NCI-H2081 treated with DMSO at 0.1 percent for 48 hours (cell line): ENCODE measurements at places on chromosomes 1 and 21.

- peak; percentile 33 for DNase-seq
Measured at GRCh38 chr1:153478692-153479618, 18.5 kb upstream of the S100A7 start.

DNA sequence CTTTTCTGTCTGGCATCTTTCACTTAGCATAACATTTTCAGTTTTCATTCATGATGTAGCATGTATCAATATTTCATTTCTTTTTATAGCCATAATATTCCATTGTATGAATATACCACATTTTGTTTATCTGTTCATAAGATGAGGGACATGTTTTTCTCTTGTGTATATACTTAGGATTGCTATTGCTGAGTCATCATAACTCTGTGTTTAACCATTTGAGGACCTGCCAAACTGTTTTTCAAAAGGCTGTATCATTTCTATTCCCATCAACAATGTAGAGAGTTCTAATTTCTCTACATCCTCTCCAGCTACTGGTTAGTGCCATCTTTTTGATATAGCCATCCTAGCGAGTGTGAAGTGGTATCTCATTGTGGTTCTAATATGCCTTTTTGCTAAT is 26.2 kb downstream of the MPZL1 start:
- DNase-seq: no peak

- DNase-seq: no peak
Measured at GRCh38 chr1:34885405-34886247, 26.1 kb upstream of the SMIM12 start.

GRCh38 chr1:38908821-38909220 is 27.4 kb upstream of the GJA9 start:
- no peak for DNase-seq

- DNase-seq: no peak
Measured at GRCh38 chr1:9073143-9073542, 3.7 kb upstream of the SLC2A5 start.

- DNase-seq: no peak
Measured at GRCh38 chr1:39174390-39175081, 30.0 kb upstream of the MACF1 start.

DNA sequence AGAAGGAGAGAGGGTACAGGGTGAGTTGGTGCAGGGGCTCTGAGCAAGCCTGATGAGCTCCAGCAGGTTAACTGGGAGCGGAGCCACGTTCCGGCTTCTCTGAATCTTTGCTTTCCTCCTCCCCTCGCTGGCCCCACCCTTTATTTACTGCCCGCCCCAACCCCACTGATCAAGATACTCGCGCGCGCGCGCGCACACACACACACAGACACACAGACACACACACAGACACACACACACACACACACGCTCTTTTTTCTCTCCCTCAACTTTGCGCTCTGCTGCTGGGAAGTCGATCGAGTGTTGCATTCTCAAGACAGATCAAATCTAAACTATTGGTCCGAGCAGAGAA is at the start of gene GRIK1:
GRIK1 (minus strand) TSS at position 73 of the 352 bp plus-strand sequence.
- no peak for DNase-seq

DNA sequence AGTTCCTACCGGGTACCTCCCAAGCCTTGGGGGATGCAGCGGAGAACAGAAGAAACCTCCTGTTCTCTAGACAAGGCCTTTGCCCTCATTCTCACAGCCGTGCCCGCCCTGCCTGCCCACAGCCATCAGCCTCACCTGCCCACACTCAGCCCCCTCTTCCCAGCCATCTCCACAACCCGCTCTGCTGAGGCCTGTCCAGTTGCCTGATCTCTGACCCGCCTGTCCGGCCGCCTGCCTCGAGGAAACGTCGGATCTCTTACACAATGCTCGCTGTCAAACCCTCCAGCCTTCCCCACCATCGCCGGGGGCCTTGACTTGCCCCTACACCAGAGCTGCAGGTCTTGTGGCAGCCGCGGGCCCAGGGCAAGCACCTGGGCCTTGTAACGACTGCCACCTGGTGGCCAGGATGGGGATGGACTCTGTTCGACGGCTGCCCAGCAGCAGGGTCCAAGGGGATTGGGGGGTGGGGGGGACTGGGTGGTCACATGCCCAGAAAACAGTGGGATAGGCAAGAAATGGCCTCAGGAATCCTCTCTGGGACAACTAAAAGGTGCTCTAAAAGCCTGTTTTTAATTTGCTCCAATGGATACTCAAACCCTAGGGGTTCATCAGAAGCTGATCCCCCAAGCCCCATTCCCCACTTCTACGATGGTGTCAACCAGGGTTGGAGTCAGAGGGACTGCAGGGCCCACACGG is 31.0 kb downstream of the SLC45A1 start:
- no peak for DNase-seq

DNA sequence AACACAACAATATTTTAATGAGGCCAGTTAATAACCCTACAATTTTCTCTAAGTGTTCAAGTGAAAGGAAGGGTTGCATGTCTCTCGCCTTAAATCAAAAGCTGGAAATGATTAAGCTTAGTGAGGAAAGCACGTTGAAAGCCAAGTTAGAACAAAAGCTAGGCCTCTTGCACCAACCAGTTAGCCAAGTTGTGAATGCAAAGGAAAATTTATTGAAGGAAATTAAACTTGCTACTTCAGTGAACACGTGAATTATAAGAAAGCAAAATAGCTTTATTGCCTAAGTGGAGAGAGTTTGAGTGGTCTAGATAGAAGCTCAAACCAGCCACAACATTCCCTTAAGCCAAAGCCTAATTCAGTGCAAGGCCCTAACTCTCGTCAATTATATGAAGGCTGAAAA is 135.6 kb downstream of the DUSP10 start:
- DNase-seq: no peak

DNA sequence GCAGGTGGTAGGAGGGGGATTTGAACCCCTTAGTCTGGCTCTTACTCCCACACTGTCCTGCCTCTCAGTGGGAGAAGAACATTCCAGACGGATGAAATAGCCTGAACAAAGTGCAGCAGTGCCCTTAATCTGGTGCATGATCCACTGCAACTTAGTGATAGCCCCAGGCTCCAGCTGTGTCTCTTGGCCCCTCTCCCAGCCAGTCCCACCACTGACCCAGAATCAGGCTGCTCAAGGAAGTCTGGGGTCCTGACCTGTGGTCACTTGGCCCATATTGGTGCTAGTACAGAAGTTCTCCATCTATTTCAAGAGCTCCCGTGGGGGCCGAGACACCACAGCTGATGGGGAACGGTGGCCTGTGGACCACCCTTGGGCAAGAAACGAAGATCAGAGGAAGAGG is 255.0 kb downstream of the KAZN start:
- DNase-seq: no peak

DNA sequence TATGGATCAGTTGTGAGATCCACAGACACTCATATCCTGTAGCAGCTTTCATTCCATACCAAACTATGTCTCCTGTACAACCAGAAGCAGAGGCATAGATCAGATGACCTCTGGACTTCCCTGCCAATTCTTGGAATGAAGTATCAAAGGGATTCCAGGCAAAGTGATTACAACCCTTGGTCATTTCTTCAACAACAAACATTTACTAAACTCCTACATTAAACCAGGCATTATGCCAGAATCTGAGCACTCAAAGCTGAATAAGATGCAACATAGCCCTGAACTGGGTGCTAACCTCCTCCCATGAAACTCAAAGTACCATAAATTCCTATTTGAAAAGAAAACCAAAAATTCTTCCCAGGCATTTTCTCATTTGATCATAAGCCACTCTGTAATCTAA is 121.2 kb upstream of the SGIP1 start:
- DNase-seq: no peak

- DNase-seq: no peak
Measured at GRCh38 chr1:93710499-93711453, 29.1 kb upstream of the BCAR3 start.

DNA sequence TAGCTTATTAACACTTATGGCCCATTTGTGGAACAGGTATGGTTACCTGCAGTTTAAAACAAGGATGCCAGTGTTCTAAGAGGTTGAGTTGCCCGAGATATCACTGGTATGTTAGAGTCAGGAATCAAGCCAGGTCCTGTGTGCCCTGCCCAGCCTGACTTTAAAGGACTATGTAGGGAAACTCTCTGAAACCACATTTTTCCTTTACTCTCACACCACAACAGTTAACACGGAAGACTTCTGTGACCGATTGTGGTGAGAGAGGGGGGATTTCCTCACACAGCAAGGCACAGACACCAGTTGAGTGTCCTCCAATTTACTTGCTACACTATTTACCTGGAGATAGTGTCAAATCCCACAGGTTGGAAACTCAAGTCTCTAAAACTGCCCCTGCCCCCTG is 47.8 kb downstream of the UCK2 start:
- no peak for DNase-seq

- no peak for DNase-seq
Measured at GRCh38 chr1:177315261-177315660, 144.5 kb downstream of the BRINP2 start.

- DNase-seq: no peak
Measured at GRCh38 chr1:48792961-48793360, 16.3 kb upstream of the BEND5 start.

DNA sequence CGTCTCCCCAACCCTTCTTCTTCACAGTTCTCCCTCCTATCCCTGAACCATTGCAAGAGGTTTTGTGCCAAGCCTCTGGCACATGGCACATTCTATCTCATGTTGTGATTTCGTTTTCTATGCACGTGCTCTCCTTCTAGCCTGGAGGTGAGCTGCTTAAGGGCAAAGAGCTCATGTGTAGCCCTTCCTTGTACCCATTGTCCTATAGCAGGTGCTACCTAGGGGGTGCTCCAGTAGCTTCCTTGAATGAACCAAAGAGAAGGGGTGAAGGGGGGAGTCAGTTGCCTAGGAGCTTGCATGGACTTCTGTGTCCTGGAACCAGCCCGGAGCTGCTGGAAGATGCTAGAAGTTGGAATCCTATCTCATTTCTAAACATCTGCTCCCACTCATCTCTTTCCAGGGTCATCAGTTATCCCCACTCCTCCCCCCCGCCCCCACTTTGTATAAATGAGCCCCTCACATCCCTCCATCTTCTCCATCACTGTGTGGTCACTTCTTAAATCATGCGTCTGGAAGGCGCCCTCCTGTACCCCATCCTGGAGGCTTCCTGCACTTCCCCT is 535 bp upstream of the DISC1 start:
- no peak for DNase-seq

DNA sequence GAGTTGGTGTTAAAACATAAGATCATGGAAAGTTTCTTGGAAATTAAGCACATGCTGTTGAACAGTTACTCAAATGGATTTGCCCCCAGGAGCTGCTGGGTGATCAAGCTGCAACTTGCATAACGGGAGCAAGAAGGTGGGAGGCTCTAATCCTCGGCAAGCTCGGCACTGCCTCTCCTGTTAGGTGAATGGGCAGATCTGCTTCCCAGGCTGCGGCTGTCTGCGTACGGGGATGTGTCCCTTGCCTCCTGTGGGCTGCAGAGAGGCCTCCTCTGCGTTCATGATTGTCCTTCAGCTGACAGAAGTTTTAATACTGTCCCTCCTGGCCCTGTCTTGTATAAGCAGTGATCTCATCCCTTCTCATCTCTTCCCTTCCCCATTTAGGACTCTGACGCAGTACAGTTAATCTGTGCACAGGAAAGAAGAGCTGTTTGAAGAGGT is 36.7 kb downstream of the ATP1A1 start:
- DNase-seq: no peak

DNA sequence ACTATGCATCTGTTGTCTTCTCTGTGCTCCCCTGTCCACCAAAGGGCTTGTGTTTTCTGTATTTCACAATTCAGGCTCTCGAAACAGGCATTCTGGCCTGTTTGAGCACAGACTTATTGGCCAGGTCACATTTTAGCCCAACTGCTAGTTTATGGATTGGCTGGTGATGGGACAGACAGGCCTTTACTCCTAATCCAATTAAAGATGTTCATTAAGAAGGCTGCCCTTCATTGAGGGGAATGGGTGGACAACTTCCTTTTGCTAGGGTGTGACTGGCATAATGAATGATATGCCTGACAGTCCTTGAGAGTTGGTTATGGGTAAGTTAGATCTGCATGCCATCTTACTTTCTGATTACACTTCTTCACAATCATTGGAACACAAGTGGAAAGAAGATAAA is 86.4 kb downstream of the LTN1 start:
- DNase-seq: no peak

GRCh38 chr1:92461364-92462097 is 25.2 kb downstream of the GFI1 start:
- DNase-seq: no peak

- no peak for DNase-seq
Measured at GRCh38 chr1:247411621-247412327, 4.2 kb upstream of the NLRP3 start.

DNA sequence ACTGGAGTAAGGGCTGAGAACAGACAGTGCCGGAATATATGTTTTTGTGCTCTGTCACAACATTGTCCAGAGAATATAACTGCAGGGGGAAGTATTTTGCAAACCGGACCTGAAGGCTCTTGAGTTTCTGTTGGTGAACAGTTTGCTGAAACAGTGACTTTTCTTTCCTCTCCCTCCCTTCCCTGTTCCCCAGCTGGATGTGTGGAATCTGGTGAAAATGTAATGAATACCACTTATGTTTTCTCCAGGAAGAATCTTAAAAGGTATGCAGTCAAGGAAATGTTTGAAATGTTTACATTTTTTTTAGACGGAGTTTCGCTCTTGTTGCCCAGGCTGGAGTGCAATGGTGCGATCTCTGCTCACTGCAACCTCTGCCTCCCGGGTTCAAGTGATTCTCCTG is 23.4 kb downstream of the CHAF1B start:
- DNase-seq: no peak

GRCh38 chr1:218751208-218751948 is 406.2 kb downstream of the TGFB2 start:
- no peak for DNase-seq

GRCh38 chr1:230149751-230150584 is 82.9 kb downstream of the GALNT2 start:
- DNase-seq: no peak

- no peak for DNase-seq
Measured at GRCh38 chr1:233143241-233143640, 152.3 kb downstream of the PCNX2 start.

GRCh38 chr1:56063461-56063860 is 515.9 kb downstream of the PLPP3 start:
- no peak for DNase-seq

GRCh38 chr1:111587509-111588174 is 31.9 kb upstream of the RAP1A start:
- DNase-seq: no peak

GRCh38 chr1:198649232-198649967 is 10.6 kb downstream of the PTPRC start:
- DNase-seq: no peak
